ENCODE measurements at places on chromosomes 2 and 18.

DNA sequence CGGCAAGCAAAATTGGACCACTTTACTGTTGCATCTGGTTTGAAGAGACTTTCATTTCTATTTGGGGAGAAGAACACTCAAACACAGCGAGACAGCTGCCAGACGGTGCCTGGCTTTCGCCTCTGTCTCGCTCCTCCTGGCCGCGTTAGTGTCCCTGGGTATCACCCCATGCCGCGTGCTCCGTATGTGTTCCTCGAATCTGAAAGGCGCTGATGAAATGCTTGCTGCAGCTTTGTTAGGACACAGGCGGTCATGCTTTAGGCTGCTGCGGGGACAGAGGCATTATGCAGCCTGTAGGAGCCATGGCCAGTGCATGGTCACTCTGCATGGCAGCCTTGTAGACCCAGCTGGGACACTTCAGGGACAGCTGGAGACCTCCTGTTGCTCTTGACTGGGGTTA, 53.9 kb downstream of the LDLRAD4 start:
- no peak for DNase-seq

GRCh38 chr2:18182861-18183260, 304.4 kb downstream of the KCNS3 start:
- DNase-seq, result no peak

DNA sequence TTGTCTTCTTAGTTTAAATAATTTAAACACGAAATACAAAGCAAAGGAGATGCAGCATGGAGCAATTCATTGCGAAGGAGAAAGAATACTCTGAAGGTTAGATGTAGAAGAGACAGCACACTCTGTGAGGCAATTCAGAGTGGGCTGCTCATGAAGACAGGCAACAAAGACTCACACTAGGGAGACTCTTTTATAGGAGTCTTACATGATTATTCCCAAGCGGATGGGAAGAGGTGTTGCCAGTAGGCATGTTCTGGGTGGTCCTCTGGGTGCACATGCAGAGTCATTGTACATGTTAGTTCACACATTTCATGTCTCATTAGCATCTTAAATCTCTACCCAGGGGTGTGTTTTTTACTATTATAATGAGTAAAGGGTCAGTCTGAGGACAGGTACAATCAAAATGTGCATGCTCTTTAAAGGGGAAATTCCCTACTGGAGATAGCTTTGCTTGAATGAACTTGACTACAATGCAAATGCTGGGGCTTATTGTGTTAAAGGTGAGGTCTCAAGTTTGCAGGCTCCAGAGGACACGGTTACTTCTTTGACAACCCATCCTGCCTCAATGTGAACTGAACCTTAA, 275.5 kb downstream of the CDH19 start:
- DNase-seq, result no peak

GRCh38 chr2:206805887-206806607, 40.6 kb downstream of the FASTKD2 start:
- DNase-seq, result no peak

DNA sequence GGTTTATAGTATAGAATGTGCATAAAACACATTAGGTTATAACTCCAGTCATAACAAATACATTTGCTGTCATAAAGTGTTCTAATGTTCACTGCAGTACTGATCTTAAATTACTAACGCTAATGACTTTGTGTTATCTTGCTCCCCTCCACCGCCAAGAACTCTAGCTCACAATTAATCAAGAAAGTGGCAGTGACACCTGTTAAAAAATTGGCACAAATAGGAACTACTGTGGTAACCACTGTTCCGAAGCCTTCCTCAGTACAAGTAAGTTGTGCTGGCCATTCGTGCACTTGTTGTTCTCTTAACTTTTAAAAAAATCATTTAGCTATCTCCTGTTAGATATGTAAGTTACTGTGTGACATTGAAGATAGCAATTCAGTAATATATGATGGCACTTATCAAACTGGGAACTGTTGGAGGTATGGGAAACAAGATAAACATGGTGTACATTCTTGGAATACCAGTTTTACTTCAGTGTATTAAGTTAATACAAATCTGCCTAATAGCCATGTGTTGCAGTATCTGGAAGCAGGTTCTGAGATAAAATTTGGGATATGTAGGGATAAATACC, 41.2 kb downstream of the TAF4B start:
- DNase-seq, result no peak

- no peak for DNase-seq
Measured at GRCh38 chr2:71596011-71596410, 142.7 kb downstream of the DYSF start.

GRCh38 chr2:25756536-25756935, 83.2 kb upstream of the DTNB start:
- no peak for DNase-seq

DNA sequence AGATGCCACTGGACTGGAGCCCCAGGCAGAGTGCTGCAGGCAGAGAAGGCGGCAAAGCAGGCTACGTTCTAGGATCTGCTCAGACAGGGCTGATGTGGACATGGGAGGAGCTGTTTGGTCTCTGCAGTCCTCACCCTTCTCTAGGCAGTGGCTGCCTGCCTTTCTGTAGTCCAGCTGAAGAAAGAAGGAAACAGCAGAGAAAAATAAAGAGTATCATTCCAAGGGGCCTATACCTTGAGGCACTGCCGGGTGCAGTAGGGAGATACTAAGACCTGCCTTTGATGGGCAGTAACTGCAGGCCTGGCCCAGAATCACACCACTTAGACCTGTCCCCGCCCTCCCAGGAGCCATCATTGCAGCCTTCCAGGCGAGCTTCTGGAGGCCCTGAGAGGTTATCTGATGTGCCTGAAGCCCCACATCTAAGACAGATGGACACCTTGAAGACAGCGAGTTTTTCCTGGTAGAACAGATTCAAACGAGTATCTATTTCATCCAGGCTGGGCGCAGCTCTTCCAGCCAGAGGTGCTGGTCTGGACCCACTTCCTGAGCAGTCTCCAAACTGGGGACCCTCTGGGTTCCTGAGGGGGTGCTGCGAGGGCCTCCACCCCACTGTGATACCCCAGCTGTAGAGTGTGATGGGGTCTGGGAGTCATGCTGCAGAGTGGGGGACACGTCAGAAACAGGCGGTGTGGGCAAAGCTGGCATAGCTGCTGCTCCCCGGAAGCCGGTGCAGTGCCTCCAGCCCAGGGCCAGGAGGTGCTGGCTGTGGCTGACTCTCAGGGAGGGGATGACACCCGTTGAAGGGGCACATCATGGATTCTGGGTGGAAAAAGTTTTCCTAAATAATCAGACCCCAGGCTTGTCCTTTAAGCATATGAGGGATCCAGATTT, 87.3 kb upstream of the OTOS start:
- DNase-seq, result no peak

- DNase-seq, result no peak
Measured at GRCh38 chr2:114518738-114519137, 76.3 kb downstream of the DPP10 start.

DNA sequence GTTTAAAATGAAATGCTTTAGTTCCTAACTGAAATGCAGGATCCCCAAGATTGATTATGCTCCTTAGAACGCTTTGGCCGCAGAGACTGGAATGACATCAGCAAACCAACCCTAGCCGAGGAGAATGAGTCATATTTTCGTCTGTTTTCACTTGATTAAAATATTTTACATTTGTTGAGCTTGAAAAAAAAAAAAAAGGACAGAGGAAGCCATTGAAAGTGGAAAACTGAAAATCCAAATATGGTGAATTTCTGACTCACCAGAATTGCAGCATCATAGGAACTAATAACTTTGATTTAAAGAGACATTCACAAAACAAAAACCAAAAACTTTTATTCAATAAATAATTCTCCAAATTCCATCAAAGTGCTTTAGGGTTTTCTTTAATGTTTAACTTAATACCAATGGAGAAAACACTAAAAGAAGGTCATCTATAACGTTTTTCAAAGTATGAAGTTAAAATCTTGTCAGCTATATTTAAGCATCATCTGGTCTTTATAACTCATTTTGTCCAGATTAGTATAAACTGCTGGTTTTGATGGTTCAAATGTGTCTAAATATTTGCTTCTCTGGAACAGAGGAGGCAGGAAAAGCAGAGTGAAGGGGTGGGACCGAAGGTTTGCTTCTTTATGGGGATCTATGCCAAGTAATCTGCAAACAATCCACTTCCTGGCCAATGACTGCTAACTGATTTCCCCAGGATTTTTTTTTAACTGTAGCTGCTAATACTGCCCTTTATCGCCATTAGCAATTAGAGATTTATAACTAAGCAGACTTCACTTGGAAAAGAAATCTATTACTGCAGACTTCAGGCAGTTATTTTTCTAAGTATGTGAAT, 30.9 kb upstream of the COL5A2 start:
- no peak for DNase-seq

GRCh38 chr18:68662754-68663153, 52.2 kb downstream of the TMX3 start:
- DNase-seq, result no peak

DNA sequence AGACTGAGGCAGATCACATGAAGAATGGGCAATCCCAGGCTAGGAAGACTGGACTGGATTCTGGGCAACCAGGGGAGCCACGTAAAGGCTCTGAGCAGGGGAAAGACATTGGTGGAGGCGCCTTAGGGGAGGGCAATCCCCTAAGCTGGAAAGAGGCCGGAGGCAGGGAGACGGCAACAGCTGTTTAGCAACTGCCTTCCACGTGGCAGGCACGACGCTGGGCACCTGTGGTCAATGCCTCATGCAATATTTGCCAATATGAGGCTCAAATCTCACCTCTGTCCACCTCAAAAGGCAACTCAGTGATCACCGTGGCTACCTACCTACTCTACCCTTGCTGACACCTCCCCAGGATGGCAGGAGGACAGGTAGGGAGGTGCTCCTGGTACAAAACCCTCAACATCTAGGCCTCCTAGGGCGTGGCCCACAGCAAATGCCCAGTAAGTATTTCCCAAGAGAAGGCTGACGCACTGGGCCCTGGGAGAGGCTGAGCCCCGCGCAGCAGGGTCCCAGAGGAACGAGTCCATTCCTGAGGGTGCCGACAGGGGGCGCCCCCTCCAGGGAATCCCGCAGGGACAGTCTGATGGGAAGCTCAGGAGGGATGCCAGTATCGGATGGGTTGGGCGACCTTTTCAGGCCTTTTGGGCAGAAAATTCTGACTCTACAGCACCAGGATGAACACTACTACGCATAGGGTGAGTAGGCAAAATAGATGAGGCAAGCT, 8.9 kb downstream of the BOLA3 start:
- DNase-seq, result no peak

- DNase-seq, result no peak
Measured at GRCh38 chr2:68645523-68645922, 2.1 kb downstream of the PROKR1 start.

DNA sequence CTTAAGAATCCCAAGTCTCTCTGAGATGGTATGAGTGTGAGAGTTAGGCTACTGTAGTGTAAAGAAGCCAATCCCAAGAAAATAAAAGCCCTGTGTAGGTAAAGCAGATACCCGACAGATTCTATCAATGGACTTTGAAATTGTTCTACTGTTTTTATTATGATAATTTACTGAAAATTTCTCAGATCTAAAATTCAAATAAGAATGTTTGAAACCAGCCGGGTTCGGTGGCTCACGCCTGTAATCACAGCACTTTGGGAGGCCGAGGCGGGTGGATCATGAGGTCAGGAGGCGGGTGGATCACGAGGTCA, 208.3 kb upstream of the SPRED2 start:
- no peak for DNase-seq

GRCh38 chr2:9720352-9721093, 89.7 kb upstream of the YWHAQ start:
- DNase-seq, result no peak

GRCh38 chr2:55416786-55417568, 2.7 kb downstream of the CCDC88A start:
- no peak for DNase-seq

DNA sequence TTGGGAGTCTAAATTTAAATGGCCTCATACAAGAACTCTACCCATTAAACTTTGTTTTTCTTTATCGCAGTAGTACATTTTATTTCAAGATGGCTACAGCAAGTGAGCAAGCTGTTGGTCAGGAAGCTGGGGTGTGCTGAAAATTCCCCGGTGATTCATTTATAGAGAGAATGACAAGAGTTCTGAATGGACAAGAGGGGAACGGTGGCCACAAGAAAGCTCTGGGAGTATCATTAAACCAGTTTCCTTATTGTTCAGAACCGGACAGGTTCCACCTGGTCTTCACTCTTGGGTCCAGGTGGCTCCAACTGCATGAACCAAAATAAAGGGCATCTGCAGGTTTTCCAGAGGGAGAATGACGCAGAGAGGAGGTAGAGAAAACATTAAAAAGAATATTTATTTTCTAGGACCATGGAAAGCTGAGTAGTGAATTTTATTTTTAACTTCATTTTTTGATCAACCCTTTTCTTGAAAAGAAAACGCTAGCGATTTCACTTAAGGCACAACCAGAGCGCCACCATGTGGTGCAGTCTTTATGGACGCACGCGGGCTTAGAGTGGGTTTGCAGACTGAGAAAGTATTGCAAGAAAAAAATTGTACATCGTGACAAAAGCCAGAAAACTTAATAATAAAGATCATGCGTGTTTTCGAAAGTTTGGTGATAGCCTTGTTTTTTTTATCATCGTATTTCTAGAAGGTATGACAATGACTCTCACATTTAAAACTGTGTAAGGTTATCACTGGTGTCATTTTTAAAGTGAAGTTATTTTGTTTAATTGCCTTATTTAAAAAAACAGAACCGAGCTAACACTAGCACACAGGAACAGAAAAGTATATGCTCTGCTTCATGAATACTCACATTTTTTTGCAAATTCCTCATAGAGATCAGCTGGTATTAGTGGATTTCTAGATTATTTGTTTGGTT, 97.9 kb upstream of the NOL4 start:
- DNase-seq, result no peak

DNA sequence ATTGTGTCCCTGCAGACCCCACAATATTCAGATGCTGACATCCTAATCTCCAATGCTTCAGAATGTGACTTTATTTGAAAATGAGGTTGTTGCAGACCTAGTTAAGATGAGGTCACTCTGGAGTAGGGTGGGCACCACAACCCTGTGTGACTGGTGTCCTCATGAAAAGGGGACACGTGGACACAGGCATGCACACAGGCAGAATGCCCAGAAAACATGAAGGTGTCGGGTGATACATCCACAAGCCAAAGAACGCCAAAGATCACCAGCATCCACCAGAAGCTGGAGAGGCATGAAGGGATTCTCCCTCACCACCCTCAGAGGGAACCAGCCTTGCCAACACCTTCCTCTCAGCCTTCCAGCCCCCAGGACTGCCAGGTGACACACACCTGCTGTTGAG, 69.3 kb downstream of the AFF3 start:
- no peak for DNase-seq

- DNase-seq, result no peak
Measured at GRCh38 chr2:125643128-125643527, 1012.8 kb upstream of the GYPC start.

DNA sequence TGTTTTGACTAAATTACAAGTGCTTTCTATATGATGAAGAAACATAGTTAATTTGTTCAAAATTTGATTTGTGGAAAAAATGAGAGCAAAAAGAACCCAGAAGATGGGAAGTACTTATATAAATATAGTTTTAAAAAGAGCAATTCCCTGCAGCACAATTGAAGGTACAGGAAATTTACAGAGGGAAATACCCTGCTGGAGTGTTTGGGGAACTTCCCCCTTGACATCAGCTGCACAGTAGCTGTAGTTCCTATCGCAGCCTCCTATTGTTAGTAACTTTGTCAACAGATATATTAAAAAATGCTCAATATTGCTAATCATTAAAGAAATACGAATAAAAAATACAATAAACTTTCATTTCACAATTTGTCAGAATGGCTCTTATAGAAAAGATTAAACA, 1118.8 kb upstream of the ZEB2 start:
- no peak for DNase-seq

- no peak for DNase-seq
Measured at GRCh38 chr18:79457239-79457638, 61.5 kb downstream of the NFATC1 start.

- DNase-seq, result no peak
Measured at GRCh38 chr18:75809926-75810255, 382.4 kb upstream of the SMIM21 start.
